ENCODE measurements at places on chromosomes 5 and 9. TPM values are rescaled to one million over a fixed set of nuclear protein-coding genes. Genes with fewer than 3 reads are reported as not detected.

The GNA14 gene
- 18.1 TPM for polyA plus RNA-seq

- DNase-seq: no peak
These were observed 8.7 kb upstream of the AGPAT2 start for GRCh38 chr9:136695955-136696354.

DNA sequence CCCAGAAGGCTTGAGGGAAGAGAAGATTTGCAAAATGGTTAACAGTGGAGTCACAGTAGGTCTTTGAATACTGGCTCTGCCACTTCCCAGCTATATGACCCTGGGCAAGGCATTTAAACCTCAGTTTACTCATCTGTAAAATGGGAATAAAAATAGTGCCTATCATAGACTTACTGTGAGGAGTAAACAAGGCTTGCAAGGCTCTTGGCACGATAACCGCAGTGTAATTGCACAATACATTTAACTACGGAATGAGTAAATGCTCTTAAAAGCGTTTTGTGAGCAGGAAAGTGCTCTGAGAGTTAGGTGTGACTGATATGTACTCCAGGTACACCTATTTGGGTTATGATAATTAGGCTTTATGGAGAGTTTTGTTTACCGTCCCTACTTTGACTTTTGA lies 8.4 kb downstream of the SLC36A3 start:
- DNase-seq: no peak

DNA sequence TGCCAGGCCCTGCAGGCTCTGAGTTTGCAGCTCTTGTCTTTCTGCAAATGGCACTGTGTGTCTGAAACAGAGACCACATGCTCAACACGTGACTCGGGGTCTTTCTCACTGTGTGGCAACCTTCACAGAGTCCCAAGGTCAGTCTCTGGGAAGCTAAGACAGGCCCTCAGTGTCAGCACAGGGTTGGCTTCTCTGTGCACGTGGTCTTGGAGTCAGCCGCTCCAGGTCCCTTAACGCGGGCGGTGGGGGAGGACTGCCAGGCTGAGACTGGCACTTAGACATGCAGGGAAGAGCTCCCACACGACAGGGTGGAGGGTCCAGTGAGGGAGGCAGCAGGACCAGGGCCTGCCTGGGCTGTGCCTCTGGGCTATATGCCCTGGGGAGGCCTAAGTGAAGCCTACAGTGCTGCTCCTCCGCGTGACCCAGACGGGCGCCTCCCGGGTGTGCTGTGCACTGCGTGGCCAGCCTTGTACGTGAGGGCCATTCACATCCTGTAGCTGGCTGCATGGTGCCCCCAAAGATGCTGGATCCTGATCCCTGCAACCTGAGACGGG lies 76.8 kb downstream of the ADAMTS2 start:
- DNase-seq: no peak

DNA sequence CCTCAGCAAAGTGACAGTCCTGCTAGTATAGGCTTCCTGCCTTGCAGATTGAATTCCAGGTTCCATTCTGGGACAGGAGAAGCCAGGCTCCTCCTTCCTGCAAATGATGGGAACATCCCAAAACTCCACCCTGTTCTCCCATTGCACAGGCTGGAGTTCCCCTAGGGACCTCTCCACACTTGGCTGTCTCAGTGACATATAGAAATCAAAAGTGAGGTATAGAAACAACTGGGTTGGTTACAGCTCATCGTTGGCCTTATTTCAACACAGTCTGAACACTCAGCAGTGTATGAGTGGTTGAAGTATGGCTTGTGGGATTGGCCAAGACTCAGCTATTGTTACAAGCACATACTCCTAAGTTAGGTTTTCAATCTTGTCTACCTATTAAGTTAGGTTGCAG lies 157.8 kb upstream of the FTMT start:
- no peak for DNase-seq

- peak; percentile 66 for DNase-seq
These were observed 72.1 kb upstream of the ARAP3 start for GRCh38 chr5:141753971-141754713.

All from renal cortex interstitium (tissue), 15 donors.